Activated T-cell treated with anti-CD3 and anti-CD28 coated beads, Interleukin-2, amount 50 U/mL, for 72 hours (primary cell): ENCODE measurements at places on chromosomes 3 and 15.

DNA sequence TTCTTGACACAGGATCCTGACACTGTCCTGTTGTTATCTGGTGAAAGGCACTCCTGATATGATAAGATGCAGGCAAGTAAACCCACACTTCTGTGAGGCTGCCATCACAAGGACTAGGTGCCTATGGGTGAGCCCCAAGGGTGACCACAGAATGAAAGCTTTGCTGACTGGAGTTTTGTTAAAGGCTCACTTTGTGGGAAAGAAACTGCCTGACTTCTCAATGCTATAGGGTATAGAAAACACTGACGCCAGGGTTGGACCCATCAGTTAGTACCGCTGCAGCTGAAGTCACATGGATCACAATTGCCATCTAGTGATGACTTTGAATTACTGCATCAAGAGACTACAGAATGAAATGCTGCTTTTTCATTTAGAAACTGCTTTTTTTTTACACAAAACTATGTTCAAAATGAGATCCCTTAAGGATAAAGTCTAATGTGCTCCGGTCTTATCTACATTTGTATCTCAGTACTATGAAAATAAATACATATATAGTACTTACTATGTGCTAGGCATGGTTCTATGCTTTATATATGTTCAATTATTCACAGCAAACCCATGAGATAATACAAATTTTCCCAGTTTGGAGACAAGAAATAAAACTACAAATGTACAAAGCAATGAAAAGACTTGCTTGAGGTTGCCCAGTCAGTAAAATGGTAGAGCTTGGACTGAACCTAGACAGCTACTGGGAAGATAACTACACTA lies 64.2 kb upstream of the CMSS1 start:
- DNase-seq, result peak; percentile 12

GRCh38 chr3:119783255-119783654 lies 1.4 kb downstream of the NR1I2 start:
- no peak for DNase-seq

GRCh38 chr3:84727616-84728015 lies 231.2 kb upstream of the CADM2 start:
- no peak for DNase-seq

DNA sequence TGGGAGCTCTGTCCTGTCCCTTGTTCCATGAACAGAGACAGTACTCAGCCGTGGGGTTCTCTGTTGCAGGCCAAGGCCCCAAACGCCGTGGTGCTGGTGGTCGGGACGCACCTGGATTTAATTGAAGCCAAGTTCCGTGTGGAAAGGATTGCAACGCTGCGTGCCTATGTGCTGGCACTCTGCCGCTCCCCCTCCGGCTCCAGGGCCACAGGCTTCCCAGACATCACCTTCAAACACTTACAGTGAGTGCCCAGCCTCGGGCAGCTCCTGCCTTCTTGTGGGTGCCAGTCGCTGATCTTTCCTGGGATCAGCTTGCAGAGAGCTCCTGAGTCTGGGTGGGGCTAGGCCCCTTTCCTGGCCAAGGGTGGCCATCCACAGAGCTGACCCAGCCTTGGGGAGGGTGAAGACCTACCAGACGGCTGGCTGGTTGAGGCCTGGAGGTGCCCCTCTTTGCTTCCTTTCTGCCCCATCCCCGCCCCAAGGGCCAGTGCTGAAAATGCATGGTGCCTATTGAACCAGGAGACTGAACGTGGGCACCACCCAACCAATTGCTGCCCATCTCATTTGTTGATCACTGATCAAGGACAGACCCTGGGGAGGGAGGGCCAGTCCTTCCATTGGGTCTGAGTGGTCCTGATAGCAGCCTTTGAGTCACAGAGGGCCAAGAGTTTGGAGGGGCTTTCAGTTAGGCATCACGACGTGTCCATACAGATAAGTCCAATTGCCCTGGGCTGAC lies 106.9 kb downstream of the LRRK1 start:
- no peak for DNase-seq

GRCh38 chr15:95713324-95713723 lies 617.2 kb upstream of the NR2F2 start:
- DNase-seq, result no peak

- DNase-seq, result no peak
Measured at GRCh38 chr3:35184775-35185174, 454.6 kb upstream of the ARPP21 start.

DNA sequence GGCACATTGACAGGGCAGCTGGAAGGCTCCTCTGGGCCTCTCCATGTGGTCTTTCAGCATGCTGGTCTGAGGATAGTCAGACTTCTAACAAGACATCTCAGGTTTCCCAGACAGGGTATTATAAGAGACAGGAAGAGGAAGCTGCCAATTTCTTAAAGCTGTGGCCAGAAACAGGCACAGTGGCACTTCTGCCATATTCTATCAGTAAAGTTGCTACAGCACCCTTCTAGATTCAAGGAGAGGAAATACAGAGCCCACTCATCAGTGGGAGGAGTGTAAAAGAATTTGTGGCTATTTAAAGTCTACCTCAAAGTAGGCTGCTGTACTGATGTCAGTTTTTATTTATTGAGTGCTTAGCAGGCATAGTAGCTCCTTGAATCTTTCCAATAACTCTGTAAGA lies 55.5 kb downstream of the BTD start:
- DNase-seq, result no peak

- no peak for DNase-seq
Measured at GRCh38 chr3:189632242-189632641, 1.1 kb downstream of the TP63 start.

- DNase-seq, result no peak
Measured at GRCh38 chr3:22895671-22896070, 307.5 kb upstream of the UBE2E2 start.

GRCh38 chr3:194140520-194141414 lies 4.8 kb downstream of the HES1 start:
- peak; percentile 45 for DNase-seq

DNA sequence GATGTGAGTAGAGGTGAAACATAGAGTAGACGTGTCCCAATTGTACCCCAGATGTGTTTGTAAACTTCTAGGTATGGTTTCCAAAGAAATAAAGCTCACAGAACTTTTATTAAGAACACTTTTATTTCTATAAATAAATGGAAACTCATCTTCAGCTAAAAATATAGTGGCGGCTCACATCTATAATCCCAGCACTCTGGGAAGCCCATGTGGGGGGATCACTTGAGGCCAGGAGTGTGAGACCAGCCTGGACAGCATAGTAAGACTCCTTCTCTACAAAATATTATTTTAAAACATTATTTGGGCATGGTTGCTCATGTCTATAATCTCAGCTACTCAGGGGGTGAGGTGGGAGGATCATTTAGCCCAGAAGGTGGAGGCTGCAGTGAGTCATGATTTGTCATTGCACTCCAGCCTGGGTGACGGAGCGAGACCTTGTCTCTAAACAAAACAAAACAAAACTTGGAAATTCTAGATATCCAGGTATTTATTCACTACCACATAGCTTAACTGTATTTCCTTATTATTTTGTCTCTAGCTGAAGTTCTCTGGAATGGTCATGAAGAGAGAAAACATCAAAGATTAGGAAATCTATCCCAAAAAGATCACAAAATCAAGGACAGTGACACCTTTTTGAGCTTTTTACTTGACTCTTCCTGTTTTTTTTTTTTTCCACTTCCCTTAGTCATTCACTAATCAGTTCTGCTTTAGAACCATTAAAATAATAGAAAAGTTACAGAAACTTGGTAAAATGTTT lies 258.1 kb downstream of the TIGIT start:
- DNase-seq, result no peak

- no peak for DNase-seq
Measured at GRCh38 chr15:70833861-70834765, 19.8 kb downstream of the LARP6 start.

GRCh38 chr3:66317750-66318376 lies 97.1 kb downstream of the SLC25A26 start:
- no peak for DNase-seq

GRCh38 chr3:30625541-30626438 lies 19.4 kb downstream of the TGFBR2 start:
- no peak for DNase-seq

GRCh38 chr3:105765308-105765639 lies 103.5 kb downstream of the CBLB start:
- no peak for DNase-seq

- no peak for DNase-seq
Measured at GRCh38 chr3:63819151-63819398, at the start of gene C3orf49. C3orf49 (plus strand) TSS chr3:63819299; CDS start chr3:63819472, 173 bp downstream.

- peak; percentile 49 for DNase-seq
Measured at GRCh38 chr3:153162513-153163392, 727 bp downstream of the RAP2B start.

DNA sequence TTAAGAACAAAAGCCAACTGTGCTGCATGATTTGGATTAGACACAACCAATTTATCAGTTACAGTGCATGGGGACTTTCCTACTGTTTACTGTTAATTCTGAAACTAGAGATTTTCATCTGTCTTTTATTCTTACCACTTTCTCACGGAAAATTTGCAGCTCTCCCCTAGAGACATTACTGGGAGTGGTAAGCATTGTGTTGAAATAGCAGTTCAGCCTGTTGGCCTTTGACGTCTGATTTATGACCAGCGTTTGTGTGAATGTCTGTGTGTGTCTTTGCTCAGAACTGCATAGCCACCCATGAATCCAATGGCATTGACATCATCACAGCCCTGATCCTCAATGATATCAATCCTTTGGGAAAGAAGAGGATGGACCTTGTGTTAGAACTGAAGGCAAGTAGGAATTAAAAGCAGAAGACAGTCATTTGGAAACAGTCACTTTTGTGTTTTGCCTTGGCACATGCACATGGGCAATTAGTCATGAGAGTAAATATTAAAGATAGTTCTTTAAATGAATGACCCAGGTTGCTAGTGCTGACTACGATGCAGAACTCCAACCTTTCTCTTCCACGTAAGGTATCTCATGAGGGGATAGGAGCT lies 202.2 kb upstream of the BHLHE40 start:
- DNase-seq, result peak; percentile 40

DNA sequence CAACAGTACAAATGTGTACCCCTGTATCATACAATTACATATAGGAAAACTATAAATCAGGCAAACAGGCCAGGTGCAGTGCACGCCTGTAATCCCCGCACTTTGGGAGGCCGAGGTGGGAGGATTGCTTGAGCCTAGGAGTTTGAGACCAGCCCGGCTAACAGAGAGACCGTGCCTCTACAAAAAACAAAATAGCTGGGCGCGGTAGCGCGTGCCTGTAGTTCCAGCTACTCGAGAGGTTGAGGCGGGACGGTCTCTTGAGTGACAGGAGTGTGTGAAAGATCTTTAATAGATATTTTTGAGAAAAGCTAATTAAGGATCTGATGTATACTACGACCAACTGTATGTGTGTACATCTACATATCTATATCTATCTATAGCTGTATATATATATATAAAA lies 33.8 kb upstream of the BDH1 start:
- DNase-seq, result no peak

DNA sequence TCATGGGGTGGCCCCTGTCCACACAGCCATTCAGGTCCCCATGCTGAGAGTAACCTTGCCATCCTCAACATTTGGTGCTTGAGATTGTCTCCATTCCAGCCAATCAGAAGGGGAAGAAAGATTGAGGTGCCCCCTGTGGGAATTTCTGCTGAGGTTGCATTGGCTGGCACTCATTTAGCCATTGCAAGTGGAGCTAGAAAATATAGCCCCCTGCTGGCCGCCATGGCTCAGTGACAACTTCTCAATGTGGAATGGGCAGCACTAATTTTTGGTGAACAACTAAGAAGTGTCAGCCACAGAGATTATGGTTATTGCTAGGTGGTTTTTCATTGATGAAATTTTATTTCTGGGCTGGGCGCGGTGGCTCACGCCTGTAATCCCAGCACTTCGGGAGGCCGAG lies 22.0 kb downstream of the COL6A6 start:
- peak; percentile 41 for DNase-seq

- no peak for DNase-seq
Measured at GRCh38 chr3:157544501-157545130, 41.4 kb upstream of the VEPH1 start.

DNA sequence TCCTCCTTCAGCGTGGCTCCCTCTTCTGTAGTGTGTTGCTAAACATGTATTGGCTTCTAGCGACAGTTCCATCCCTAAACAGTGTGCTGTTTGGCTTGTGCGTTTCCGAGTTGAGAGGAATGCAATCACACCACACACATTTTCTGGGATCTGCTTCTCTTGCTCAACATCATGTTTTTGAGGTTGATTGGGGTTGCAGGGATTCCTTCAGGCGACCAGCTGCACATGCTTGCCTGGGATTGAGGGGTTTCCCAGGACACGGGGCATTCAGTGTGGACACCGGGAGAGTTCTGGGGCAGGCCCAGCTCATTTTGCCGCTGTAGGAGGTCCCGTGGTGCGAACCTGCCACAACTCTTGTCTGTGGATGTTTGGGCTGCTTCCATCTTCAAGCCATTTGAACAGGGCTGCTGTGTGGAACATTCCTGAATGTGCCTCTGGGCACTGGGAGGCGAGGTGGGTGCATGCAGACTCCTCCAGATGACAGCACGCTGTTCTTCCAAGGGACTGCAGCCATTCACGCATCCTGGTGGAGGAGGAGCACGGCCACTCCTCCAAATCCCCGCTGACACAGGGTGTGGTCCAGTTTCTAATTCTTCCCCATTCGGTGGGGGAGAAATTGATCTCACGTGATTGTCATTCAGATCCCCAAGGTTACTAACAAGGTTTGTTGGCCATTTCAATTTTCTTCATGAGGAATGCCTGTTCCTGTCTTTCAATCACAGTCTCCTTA lies 82.8 kb downstream of the PLXNA1 start:
- DNase-seq, result no peak

GRCh38 chr15:92674347-92674746 lies 18.8 kb upstream of the FAM174B start:
- DNase-seq, result no peak

- DNase-seq, result no peak
Measured at GRCh38 chr3:18964640-18965039, 183.7 kb upstream of the KCNH8 start.

DNA sequence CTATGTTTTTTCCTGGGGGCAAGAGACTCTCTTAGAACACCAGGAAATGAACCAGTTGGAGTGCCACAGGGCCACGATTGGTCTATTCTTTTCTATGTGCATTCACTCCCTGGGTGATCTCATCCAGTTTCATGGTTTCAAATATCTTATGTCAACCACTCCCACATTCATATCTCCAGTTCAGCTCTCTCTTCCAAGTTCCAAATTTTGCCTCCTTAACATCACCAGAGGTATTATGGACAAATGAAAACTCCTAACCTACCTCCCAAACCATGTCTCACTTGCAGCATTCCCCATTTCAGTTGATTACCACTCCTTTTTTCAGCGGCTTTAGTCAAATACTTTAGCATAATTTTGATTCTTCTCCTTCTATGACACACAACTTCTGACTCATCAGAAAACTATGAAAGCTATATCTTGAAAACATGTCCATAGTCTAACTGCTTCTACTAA lies 203.1 kb upstream of the SEMA6D start:
- no peak for DNase-seq
